Thymus (tissue), 14 donors: ENCODE measurements at places on chromosomes 7 and 10.

DNA sequence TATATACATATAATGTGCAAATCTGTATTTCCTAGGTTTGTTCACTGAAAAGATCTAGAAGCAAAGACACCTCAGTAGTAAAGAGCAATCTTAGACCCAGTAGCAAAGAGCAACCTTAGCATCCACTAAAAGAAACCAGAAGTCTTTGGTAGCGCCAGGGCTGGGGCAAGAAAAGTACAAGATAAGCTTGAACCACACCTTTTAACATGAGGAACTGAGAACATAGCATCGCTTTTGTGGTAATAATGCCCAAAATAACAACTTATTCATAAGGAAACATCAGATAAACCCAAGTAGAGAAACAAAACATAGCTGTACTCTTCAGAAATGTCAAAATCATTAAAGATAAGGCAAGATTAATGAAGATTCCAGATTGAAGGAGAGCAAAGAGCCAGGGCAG lies 173.4 kb downstream of the IMMP2L start:
- no peaks in the 10 kb centered on the region for H3K36me3 ChIP-seq
- no peak overlapping the region for H3K4me3 ChIP-seq
- H3K27ac ChIP-seq, result no peak overlapping the region
- no peak for DNase-seq
- H3K4me1 ChIP-seq, result no peaks in the 10 kb centered on the region

- no peak for DNase-seq
- H3K27ac ChIP-seq, result no peak overlapping the region
- no peaks in the 10 kb centered on the region for H3K27me3 ChIP-seq
- H3K36me3 ChIP-seq, result no peaks in the 10 kb centered on the region
Observed at GRCh38 chr7:114444196-114444595, 29.6 kb downstream of the FOXP2 start.

- peak overlapping the region; percentile 97 for H3K27ac ChIP-seq
- no peaks in the 10 kb centered on the region for H3K27me3 ChIP-seq
- H3K4me1 ChIP-seq, result peaks cover 3% of the 10 kb centered on the region
- peaks cover 9% of the 10 kb centered on the region for H3K36me3 ChIP-seq
- DNase-seq, result peak; percentile 14
- no peak overlapping the region for H3K4me3 ChIP-seq
Observed at GRCh38 chr10:61904733-61905725, 3.5 kb downstream of the ARID5B start.

GRCh38 chr7:46554688-46555422 lies 633.8 kb upstream of the IGFBP3 start:
- no peak for DNase-seq
- H3K27me3 ChIP-seq, result no peaks in the 10 kb centered on the region
- no peaks in the 10 kb centered on the region for H3K36me3 ChIP-seq

DNA sequence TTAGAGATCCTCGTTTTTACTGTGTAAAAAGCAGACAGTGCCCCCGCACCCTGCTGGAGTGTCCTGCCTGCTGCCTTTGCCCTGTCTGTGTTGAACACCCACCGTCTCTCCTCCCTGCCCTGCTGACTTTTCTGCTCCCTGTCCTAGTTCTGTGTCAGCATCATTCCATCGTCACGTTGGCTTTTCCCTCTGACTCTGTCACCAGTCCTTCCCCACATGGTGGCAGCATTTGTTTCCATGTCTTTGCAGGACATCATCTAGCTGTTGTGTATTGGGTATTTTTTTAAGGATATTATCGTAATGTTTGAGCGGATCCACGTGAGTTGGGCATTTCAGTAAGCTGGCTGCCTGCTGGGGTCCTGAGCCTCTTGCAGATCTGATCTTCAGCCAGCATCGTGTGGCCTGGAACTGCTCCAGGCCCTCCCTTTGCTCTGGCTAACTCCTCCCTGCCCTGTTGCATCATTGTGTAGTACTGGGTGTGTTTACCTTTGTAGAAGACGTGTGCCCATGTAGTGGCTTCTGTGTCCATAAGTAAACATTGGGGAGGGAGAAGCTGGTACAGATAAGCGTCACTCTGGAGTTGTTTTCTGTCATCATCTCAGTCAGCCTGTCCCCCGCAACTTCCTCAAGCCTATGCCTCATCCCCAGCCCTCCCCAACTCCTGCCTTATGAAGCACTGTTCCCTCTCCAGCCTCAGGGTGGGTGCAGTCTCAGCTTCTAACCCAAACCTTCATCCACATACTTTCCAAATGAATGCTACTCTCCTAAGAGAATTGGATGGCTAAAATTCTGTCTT lies 44.3 kb downstream of the TRRAP start:
- no peak overlapping the region for H3K27ac ChIP-seq
- H3K4me3 ChIP-seq, result no peak overlapping the region
- H3K4me1 ChIP-seq, result no peaks in the 10 kb centered on the region
- peaks cover 75% of the 10 kb centered on the region for H3K36me3 ChIP-seq
- no peaks in the 10 kb centered on the region for H3K27me3 ChIP-seq

GRCh38 chr10:73167783-73168464 lies at the start of the genes ECD and FAM149B1:
Gene ECD (minus strand): TSS chr10:73168008. CDS start chr10:73163937, 4,071 bp downstream.
Gene FAM149B1 (plus strand): TSS chr10:73168119. CDS start chr10:73168340, 221 bp downstream.
- H3K27me3 ChIP-seq, result no peaks in the 10 kb centered on the region
- H3K4me3 ChIP-seq, result peak within 1 kb of the TSS; percentile 96
- DNase-seq, result peak; percentile 93
- H3K27ac ChIP-seq, result peak within 1 kb of the TSS; percentile 98
- peaks cover 9% of the 10 kb centered on the region for H3K4me1 ChIP-seq
- peaks cover 6% of the 10 kb centered on the region for H3K36me3 ChIP-seq

- H3K36me3 ChIP-seq, result no peaks in the 10 kb centered on the region
- no peak for DNase-seq
- no peaks in the 10 kb centered on the region for H3K27me3 ChIP-seq
- H3K4me1 ChIP-seq, result no peaks in the 10 kb centered on the region
- no peak overlapping the region for H3K27ac ChIP-seq
Observed at GRCh38 chr10:18345308-18345707, 205.1 kb downstream of the CACNB2 start.

GRCh38 chr10:64080071-64080470 lies 558.9 kb downstream of the REEP3 start:
- no peak overlapping the region for H3K4me3 ChIP-seq
- H3K27me3 ChIP-seq, result no peaks in the 10 kb centered on the region
- no peak overlapping the region for H3K27ac ChIP-seq
- DNase-seq, result no peak
- no peaks in the 10 kb centered on the region for H3K36me3 ChIP-seq

- no peaks in the 10 kb centered on the region for H3K27me3 ChIP-seq
- H3K4me3 ChIP-seq, result no peak overlapping the region
- no peaks in the 10 kb centered on the region for H3K36me3 ChIP-seq
- H3K4me1 ChIP-seq, result no peaks in the 10 kb centered on the region
Observed at GRCh38 chr7:102313997-102314780, 27.5 kb downstream of the SH2B2 start.

DNA sequence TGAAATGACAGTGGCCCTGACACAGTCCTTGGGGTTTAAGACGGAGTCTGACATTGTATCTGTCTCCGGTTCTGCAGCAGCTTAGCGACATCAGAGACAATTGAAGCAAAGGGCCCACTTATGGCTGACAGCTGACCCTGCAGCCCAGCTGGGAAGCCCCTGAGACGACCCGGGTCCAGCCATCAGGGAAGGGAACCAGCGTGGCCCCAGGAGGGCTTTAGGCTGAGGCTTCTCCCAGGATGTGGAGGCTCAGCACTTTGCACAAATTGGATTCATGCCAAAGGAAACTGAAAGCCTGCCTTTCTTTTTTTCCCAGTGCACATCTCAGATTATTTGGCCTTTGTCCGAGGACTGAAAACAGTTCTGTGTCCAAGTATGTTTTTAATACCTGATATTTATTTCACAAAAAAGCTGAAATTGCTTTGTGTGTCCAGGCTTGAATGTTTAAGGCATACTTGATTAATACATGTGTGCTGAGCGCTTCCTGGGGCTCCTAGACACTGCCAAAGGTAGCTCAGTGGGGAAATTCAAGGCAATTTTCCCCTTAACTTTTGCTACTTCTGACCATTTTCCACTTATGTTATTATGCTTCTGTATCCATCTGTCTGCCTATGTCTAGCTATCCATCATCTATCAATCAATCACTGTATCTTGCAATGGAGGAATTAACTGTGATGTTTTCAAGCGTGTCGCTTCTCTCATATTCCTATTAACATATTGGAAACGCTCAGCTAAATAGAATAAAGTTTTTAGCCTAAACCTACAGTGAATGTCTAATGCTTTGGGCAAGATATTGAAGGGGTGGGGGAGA lies 34.8 kb downstream of the KLF6 start:
- peak overlapping the region; percentile 37 for H3K27ac ChIP-seq
- DNase-seq, result no peak
- no peak overlapping the region for H3K4me3 ChIP-seq
- no peaks in the 10 kb centered on the region for H3K36me3 ChIP-seq
- H3K4me1 ChIP-seq, result peaks cover 25% of the 10 kb centered on the region
- no peaks in the 10 kb centered on the region for H3K27me3 ChIP-seq

- no peaks in the 10 kb centered on the region for H3K27me3 ChIP-seq
- H3K36me3 ChIP-seq, result no peaks in the 10 kb centered on the region
- H3K27ac ChIP-seq, result no peak overlapping the region
- DNase-seq, result no peak
- no peak overlapping the region for H3K4me3 ChIP-seq
- no peaks in the 10 kb centered on the region for H3K4me1 ChIP-seq
Observed at GRCh38 chr10:24427678-24428409, 218.9 kb downstream of the KIAA1217 start.

DNA sequence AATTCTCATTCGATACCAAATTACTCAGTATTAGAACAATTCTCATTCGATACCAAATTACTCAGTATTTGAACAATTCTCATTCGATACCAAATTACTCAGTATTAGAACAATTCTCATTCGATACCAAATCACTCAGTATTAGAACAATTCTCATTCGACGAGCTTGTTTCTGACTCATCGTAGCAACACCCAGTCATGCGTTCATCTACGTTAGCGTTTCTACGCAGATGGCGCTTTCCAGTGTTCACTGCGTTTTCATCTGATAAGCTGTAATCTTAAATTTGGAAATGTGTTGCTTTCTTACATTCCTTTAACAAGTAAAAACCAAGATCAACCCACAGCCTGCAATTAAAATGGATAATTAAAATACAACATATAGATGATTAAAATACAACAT lies 276.3 kb downstream of the ZMYND11 start:
- DNase-seq, result no peak
- H3K36me3 ChIP-seq, result no peaks in the 10 kb centered on the region
- H3K4me1 ChIP-seq, result no peaks in the 10 kb centered on the region
- no peak overlapping the region for H3K27ac ChIP-seq

DNA sequence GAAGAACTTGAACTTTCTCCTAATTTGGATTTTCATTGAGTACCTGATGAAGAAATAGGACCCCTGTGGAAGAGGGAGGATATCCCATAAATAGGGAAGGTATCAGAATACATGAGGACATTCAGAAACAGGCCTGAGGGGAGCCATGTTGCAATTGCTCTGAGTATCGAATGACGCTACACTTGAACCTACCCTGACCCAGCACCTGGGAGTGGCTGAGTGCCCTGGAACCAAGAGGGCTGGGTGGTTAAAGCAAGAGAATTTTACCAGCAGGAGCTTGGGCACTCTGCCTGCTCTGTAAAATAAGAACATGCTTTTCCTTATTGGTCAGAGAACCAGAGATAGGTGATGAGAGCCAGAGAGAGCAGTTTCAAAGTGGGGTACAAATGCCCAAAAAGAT lies 7.2 kb downstream of the NEUROD6 start:
- DNase-seq, result no peak
- H3K4me3 ChIP-seq, result no peak overlapping the region
- no peak overlapping the region for H3K27ac ChIP-seq
- no peaks in the 10 kb centered on the region for H3K4me1 ChIP-seq
- no peaks in the 10 kb centered on the region for H3K36me3 ChIP-seq
- peaks cover 27% of the 10 kb centered on the region for H3K27me3 ChIP-seq

GRCh38 chr7:137395420-137395819 lies 51.9 kb upstream of the PTN start:
- no peaks in the 10 kb centered on the region for H3K4me1 ChIP-seq
- no peak for DNase-seq
- H3K4me3 ChIP-seq, result no peak overlapping the region
- no peak overlapping the region for H3K27ac ChIP-seq
- H3K36me3 ChIP-seq, result no peaks in the 10 kb centered on the region

DNA sequence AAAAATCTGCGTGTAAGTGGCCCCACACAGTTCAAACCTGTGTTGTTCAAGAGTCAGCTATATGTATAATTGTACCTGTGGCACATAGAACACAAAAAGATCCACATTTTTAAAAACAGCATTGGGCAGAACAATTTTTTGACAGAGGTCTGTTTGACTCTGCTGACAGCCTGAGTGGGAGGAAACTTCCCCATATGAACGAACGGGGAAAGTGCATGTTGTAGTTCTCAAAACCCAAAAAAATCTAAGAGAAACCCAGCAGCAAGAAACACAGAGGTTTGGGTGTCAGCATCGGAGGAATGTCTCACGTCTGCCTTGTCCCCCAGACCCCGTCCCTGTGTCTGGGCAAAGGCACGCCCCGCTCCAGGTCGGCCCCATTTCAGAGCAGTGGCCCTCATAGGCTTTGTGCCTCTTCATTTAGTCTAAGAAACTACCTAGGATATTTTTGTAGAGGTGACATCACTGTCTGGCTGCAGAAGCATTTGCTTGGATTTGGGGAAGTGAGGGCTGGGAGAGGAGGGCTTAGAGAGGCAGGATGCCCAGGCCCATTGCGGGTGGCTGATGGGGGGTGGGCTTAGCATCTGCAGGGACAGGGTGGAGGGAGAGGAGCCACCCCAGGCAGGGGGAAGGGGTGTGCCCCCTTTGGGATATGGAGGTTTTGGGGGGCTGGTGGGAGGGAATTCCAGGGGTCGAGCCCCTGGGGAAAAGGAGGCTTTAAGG lies 11.0 kb downstream of the CUX1 start:
- peaks cover 33% of the 10 kb centered on the region for H3K36me3 ChIP-seq
- no peak overlapping the region for H3K4me3 ChIP-seq
- H3K4me1 ChIP-seq, result no peaks in the 10 kb centered on the region
- no peak overlapping the region for H3K27ac ChIP-seq
- DNase-seq, result no peak
- no peaks in the 10 kb centered on the region for H3K27me3 ChIP-seq

DNA sequence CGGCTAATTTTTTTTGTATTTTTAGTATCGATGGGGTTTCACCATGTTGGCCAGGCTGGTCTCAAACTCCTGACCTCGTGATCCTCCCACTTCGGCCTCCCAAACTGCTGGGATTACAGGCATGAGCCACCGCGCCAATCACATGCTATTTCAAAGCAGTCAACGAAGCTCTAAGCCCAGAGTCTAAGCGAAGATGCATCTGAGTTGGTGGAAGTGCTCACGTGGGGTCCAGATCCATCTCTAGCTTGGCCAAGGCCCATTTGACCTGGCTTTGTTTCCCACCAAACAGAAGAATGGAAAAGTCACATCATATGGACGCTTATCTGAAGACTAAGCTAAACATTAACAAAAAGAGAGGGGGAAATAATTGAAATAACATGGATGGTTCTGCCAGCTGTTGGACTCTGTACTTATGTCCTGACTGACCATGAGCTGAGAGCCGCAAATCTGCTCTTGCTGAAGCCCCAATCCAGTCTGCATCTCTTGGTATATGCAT lies 3.8 kb upstream of the GTF2I start:
- no peak overlapping the region for H3K4me3 ChIP-seq
- DNase-seq, result no peak
- H3K36me3 ChIP-seq, result no peaks in the 10 kb centered on the region
- peaks cover 31% of the 10 kb centered on the region for H3K4me1 ChIP-seq
- no peaks in the 10 kb centered on the region for H3K27me3 ChIP-seq
- no peak overlapping the region for H3K27ac ChIP-seq

- H3K4me3 ChIP-seq, result no peak overlapping the region
- H3K36me3 ChIP-seq, result no peaks in the 10 kb centered on the region
- DNase-seq, result no peak
- H3K27me3 ChIP-seq, result no peaks in the 10 kb centered on the region
Observed at GRCh38 chr7:23276947-23277346, 22.2 kb upstream of the MALSU1 start.

GRCh38 chr10:51246156-51246555 lies 171.9 kb downstream of the PRKG1 start:
- H3K36me3 ChIP-seq, result no peaks in the 10 kb centered on the region
- H3K27me3 ChIP-seq, result no peaks in the 10 kb centered on the region
- no peaks in the 10 kb centered on the region for H3K4me1 ChIP-seq
- H3K27ac ChIP-seq, result no peak overlapping the region
- no peak overlapping the region for H3K4me3 ChIP-seq
